ENCODE measurements at places on chromosomes 6 and 20.

DNA sequence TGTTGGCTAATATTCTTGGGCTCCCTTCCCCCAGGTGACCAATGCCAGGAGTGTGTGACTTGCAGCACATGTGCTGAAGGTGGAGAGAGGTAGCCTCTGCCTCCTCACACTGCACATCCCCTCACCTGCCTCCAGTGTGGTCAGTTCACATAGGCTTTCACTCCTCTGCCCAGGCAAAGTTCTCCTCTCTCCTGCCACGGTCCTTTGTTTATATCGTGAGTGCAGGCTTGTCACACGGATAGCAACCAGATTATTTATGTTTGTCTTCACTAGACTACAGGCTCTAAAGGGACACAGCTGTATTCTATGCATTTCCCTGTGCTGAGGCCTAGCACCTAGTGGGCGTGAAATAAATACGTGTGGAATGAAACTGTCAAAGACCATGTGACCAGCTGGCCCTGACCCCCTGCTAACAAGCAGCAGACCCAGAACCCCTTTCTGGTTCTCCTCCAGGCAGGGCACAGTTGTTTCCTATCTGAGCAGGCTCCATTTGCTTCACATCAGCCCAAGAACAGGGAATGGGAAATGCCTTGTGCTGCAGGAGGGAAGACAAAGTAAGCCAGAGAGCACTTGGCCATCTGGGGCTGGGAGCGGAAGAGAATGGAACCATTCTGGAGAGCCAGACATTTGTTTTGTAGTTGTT, 42.3 kb downstream of the UNC5CL start:
- DNase-seq, result no peak

- DNase-seq, result no peak
Measured at GRCh38 chr6:2124260-2124709, 121.1 kb downstream of the GMDS start.

GRCh38 chr6:96611342-96611991, 48.5 kb downstream of the FHL5 start:
- no peak for DNase-seq

DNA sequence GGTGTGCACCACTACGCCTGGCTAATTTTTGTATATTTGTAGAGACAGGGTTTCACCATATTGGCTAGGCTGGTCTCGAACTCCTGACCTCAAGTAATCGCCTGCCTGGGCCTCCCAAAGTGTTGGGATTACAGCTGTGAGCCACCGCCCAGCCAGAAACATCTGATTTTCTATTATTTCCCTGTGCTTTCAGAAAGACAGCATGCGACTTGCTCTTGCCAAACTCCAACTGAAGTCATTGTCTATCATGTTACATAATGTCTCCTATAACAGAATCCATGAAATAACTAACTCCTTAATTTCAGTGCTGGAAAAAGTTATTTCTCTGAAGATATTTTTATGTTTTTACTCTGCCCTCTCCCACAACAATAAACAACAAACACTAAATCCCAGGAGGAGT, 8.5 kb downstream of the RMND1 start:
- DNase-seq, result no peak

GRCh38 chr20:25019381-25020155, 27.0 kb upstream of the APMAP start:
- DNase-seq, result no peak

- DNase-seq, result no peak
Measured at GRCh38 chr6:35358086-35358485, 15.7 kb downstream of the PPARD start.

All from stimulated activated CD8-positive, alpha-beta memory T cell treated with anti-CD3 and anti-CD28 coated beads, Interleukin-7, amount 100 ng/mL, for 4 hours (primary cell).